ENCODE measurements at places on chromosomes 1 and 21.

DNA sequence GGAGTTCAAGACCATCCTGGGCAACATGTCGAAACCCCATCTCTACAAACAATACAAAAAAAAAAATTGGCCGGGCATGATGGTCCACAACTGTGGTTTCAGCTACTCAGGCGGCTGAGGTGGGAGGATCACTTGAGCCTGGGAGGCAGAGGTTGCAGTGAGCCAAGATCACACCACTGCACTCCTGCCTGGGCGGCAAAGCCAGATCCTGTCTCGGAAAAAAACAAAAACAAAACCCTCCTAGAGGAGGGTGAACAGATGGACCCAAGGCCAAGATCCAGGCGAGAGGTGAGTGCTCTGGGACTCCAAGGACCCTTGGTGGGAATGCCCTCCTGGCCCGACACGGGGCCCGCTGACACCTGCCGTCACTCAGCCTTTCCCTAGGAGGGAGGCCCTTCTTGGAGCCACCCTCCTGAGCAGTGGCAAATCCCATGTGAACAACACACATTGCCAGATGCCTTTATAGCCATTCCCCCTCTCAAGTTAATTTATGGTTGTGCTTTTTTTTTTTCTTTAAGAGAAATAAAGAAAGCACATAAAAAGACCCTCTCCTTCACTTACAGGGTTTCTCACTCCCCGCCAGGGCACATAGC, 380 bp downstream of the TFF2 start:
- H3K4me1 ChIP-seq, result no peaks in the 10 kb centered on the region
- H3K27ac ChIP-seq, result no peak overlapping the region
- no peak for DNase-seq
- H3K27me3 ChIP-seq, result peaks cover 22% of the 10 kb centered on the region
- H3K36me3 ChIP-seq, result peaks cover 8% of the 10 kb centered on the region

GRCh38 chr1:107514841-107515240, 374.0 kb downstream of the NTNG1 start:
- H3K27me3 ChIP-seq, result peaks cover 8% of the 10 kb centered on the region
- H3K4me3 ChIP-seq, result no peak overlapping the region
- H3K4me1 ChIP-seq, result no peaks in the 10 kb centered on the region
- H3K36me3 ChIP-seq, result no peaks in the 10 kb centered on the region

- H3K4me3 ChIP-seq, result no peak overlapping the region
- no peak overlapping the region for H3K27ac ChIP-seq
- DNase-seq, result no peak
- H3K27me3 ChIP-seq, result no peaks in the 10 kb centered on the region
- H3K36me3 ChIP-seq, result no peaks in the 10 kb centered on the region
Observed at GRCh38 chr21:23045955-23046354, 2047.7 kb downstream of the NCAM2 start.

DNA sequence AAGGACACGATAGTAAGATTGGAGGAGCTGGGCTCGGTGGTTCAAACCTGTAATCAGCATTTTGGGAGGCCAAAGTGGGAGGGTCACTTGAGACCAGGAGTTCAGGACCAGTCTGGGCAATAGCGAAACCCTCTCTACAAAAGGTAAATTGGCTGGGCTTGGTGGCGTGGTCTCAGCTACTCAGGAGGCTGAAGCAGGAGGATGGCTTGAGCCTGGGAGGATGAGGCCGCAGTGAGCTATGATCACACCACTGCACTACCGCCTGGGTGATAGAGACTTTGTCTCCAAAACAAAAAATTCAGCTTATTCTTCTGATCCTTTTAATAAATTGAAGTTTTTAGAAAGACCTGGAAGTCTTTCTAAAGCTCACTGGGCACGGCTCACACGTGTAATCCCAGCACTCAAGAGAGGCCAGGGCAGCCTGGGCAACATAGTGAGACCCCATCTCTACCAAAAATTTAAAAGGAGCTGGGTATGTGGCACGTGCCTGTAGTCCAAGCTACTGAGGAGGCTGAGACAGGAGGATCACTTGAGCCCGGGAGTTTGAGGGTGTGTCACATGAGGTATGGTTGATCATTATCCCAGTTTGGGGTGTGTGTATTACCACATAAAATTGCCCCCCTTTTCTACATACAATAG, 15.3 kb downstream of the MASP2 start:
- H3K4me1 ChIP-seq, result no peaks in the 10 kb centered on the region
- no peak overlapping the region for H3K4me3 ChIP-seq
- H3K27me3 ChIP-seq, result no peaks in the 10 kb centered on the region
- DNase-seq, result no peak
- H3K27ac ChIP-seq, result no peak overlapping the region
- H3K36me3 ChIP-seq, result peaks cover 4% of the 10 kb centered on the region

DNA sequence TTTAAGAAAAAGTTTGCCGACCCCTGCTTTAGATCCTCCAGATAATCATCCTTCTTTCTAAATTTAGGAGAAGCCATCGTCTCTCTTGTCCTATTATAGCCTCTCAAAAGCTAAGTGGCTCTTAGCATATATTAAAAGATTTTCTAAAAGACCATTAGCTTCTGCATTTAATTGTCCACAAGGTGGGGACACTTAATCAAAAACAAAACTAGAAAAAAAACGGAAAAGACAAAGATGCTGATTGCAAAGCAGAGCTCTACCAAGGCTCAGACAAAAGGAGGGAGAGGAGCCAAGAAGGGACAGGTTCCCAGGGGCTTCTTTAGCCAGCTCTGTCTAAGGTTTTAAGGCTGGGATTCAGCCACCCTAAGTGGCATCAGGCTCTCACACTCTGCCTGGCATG, 128.3 kb upstream of the HMGB4 start:
- no peak overlapping the region for H3K27ac ChIP-seq
- H3K36me3 ChIP-seq, result no peaks in the 10 kb centered on the region
- H3K4me3 ChIP-seq, result no peak overlapping the region
- H3K27me3 ChIP-seq, result peaks cover 16% of the 10 kb centered on the region

DNA sequence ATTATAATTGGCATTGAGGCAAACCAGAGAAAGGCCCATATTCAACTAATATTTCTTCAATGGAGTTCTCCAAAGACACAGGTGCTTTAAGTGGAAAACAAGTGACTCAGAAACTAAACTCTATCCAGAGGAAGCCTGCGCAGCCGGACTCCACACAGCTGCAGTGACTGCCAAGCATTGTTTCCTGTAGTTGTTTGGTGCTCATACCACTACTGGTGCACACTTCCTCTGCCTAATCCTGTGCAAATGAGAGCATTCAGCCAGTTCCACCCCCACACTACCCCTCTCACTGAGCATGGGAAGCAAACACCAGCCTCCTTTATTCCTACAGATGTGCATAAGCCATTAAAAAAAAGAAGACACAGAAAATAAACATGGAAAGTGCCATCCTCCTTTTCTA, 102.9 kb downstream of the VAV3 start:
- H3K4me1 ChIP-seq, result peaks cover 49% of the 10 kb centered on the region
- no peak overlapping the region for H3K4me3 ChIP-seq
- H3K27me3 ChIP-seq, result no peaks in the 10 kb centered on the region

- H3K4me1 ChIP-seq, result peaks cover 13% of the 10 kb centered on the region
- no peaks in the 10 kb centered on the region for H3K36me3 ChIP-seq
- no peak overlapping the region for H3K27ac ChIP-seq
Observed at GRCh38 chr1:15173863-15174614, 20.5 kb downstream of the TMEM51 start.

- H3K27me3 ChIP-seq, result peaks cover 14% of the 10 kb centered on the region
- no peak overlapping the region for H3K27ac ChIP-seq
- no peak overlapping the region for H3K4me3 ChIP-seq
- no peaks in the 10 kb centered on the region for H3K36me3 ChIP-seq
Observed at GRCh38 chr1:48263041-48263440, 40.5 kb downstream of the SLC5A9 start.

DNA sequence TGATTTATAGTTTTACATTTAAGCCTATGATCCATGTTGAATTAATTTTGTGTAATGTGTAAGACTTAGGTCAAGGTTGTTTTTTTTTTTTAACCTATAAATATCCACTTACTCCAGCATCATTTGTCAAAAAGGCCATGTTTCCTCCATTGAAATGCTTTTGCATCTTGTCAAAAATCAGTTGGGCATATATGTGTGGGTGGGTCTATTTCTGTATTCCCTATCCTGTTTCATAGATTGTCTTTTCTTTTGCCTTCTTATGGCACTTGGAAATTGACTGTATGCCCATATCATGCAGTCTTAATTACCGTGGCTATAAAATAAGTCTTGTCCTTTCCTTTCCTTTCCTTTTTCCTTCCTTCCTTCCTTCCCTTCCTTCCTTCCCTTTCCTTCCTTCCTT, 138.2 kb downstream of the PRDM2 start:
- peaks cover 23% of the 10 kb centered on the region for H3K27me3 ChIP-seq
- no peak overlapping the region for H3K27ac ChIP-seq
- peaks cover 4% of the 10 kb centered on the region for H3K4me1 ChIP-seq
- H3K4me3 ChIP-seq, result no peak overlapping the region
- no peak for DNase-seq

GRCh38 chr1:91876040-91876470, 9.9 kb downstream of the TGFBR3 start:
- H3K27me3 ChIP-seq, result no peaks in the 10 kb centered on the region
- DNase-seq, result peak; percentile 75
- H3K27ac ChIP-seq, result peak overlapping the region; percentile 63
- H3K4me3 ChIP-seq, result peak overlapping the region; percentile 68

- H3K36me3 ChIP-seq, result no peaks in the 10 kb centered on the region
- H3K4me3 ChIP-seq, result no peak overlapping the region
- DNase-seq, result no peak
- no peaks in the 10 kb centered on the region for H3K27me3 ChIP-seq
- H3K27ac ChIP-seq, result no peak overlapping the region
Observed at GRCh38 chr1:224959115-224959514, 29.6 kb downstream of the DNAH14 start.

GRCh38 chr21:34073749-34074282, 438 bp downstream of the MRPS6 start:
- H3K4me3 ChIP-seq, result peak overlapping the region; percentile 95
- peak; percentile 77 for DNase-seq
- H3K36me3 ChIP-seq, result peaks cover 37% of the 10 kb centered on the region
- H3K27me3 ChIP-seq, result no peaks in the 10 kb centered on the region
- H3K4me1 ChIP-seq, result peaks cover 55% of the 10 kb centered on the region

DNA sequence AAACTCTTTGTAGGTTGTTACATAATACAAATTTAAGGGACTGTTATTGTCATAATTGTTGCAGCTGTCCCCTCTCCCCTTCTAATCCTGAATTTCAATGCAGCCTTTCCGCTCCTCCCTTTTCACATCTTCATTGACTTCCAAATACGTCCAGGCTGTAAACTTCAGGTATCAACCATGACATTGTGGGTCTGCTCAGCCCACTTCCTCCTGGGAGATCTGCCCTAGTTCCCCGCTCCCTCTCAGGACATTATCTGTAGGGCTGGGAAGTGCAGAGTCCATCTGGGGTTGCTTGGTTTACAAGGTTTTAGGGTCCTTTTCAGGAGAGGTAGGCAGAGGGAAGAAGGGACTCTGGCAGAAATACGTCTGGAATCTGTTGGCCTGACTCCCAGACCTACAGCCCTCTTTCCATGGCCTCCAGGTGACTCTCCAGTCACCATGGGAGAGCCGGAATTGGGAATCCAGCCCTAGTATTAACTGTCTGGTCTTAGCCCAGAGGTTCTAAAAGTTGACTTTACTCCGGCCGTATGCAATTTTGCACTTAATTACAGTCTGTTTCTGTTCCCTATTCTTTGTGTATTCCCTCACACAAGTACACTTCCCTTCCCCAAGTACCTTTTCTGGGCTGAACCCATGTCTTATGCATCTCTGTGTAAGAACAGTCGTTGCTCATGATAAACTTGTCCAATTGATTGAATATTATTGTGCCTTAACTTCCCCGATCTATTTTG, 4.7 kb upstream of the DENND2D start:
- H3K4me1 ChIP-seq, result peaks cover 55% of the 10 kb centered on the region
- H3K4me3 ChIP-seq, result peak overlapping the region; percentile 98
- no peak for DNase-seq
- no peaks in the 10 kb centered on the region for H3K27me3 ChIP-seq
- peak overlapping the region; percentile 84 for H3K27ac ChIP-seq

DNA sequence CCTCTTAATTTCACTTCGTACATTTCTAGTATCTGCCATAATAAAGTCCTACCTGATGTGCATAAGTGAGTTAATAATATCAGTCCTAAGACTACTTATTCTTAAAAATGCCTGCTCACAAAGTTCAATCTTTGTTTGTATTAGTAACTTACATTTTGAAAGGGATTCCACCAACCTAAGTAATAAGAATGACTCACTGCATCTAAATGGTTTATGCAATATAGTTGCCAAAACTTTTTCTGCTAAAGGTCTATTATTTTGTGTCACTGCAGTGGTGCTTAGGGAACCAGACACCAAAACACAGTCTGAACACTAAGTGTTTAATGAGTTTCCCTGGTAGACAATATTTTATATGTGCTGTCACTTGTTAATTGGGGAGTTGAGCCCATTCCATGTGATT, 1.8 kb downstream of the ZNF669 start:
- H3K4me3 ChIP-seq, result peak overlapping the region; percentile 83
- H3K27ac ChIP-seq, result peak overlapping the region; percentile 27
- H3K27me3 ChIP-seq, result peaks cover 5% of the 10 kb centered on the region
- no peak for DNase-seq
- H3K36me3 ChIP-seq, result peaks cover 48% of the 10 kb centered on the region

- no peak overlapping the region for H3K4me3 ChIP-seq
- peaks cover 23% of the 10 kb centered on the region for H3K4me1 ChIP-seq
- H3K36me3 ChIP-seq, result peaks cover 12% of the 10 kb centered on the region
- DNase-seq, result no peak
- no peak overlapping the region for H3K27ac ChIP-seq
Observed at GRCh38 chr1:184157394-184157742, 105.8 kb downstream of the TSEN15 start.

- no peaks in the 10 kb centered on the region for H3K36me3 ChIP-seq
- DNase-seq, result no peak
- H3K27me3 ChIP-seq, result no peaks in the 10 kb centered on the region
Observed at GRCh38 chr21:19776076-19776475, 1222.1 kb upstream of the NCAM2 start.

DNA sequence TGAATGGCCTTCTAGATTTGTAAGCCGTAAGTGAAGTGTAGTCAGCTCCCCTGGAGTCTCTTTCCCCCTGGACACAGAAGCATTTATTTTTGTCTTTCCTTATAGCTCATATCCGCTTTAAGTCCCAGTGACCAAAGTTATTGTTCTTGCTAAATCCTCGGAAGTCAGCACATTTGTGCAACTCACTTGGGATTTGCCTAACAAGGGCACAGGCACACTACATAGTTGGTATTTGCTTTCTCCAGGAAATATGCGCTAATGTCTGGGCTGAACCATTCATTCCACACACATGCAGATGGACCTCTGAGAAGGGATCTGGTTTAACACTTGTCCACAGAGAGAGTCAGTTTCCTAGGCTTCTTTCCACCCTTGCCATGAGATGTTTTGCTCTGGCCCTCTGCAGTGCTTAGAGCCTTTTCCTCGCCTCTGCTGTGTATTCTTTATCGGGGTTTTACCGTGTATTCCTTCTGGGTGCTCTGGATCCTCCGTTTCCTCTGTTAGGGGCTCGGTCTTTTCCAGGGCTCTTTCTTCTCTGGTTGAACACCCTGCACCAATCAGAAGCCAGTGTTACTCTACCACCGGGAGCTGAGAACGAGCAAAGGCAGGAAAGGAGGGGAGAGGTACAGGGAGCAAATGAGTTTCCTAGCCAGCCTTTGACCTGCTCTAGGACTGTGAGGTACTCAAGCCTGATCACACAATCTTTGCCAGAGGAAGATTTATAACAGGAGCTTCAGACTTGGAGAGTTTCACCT, 72.4 kb downstream of the ABCA4 start:
- no peak overlapping the region for H3K27ac ChIP-seq
- peaks cover 5% of the 10 kb centered on the region for H3K4me1 ChIP-seq
- no peak overlapping the region for H3K4me3 ChIP-seq
- no peaks in the 10 kb centered on the region for H3K36me3 ChIP-seq
- no peak for DNase-seq

Data from natural killer cell treated with Interleukin-12 subunit alpha and Interleukin-12 subunit beta and Interleukin-15 and Interleukin-18, amount 100 ng/mL, for 72 hours (primary cell).